HuH-7 (cell line): ENCODE measurements at places on chromosomes 4 and X.
A peak's percentile ranks its signal among the peaks of the same experiment; 100 is the strongest.

- DNase-seq, result no peak
Observed at GRCh38 chr4:19164334-19164733, 1087.4 kb upstream of the SLIT2 start.

DNA sequence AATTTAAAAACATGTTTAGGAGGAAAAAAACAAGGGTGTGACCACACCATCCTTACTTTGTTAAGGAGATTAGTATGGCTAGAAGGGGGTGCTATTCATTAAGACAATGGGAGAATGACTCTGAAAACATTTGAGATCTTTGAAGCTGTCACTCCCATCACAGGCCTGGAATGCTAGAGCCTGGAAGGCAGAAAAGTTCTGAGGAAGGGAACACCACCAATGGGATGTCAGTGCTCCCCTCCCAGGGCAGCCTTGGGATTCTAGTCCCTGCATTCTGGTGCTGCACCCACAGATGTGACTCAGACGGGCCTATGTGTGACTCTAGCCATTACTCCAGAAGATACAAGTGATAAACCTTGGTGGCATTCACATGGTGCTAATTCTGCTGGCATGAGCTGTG is 162.2 kb upstream of the ANXA10 start:
- DNase-seq, result no peak

DNA sequence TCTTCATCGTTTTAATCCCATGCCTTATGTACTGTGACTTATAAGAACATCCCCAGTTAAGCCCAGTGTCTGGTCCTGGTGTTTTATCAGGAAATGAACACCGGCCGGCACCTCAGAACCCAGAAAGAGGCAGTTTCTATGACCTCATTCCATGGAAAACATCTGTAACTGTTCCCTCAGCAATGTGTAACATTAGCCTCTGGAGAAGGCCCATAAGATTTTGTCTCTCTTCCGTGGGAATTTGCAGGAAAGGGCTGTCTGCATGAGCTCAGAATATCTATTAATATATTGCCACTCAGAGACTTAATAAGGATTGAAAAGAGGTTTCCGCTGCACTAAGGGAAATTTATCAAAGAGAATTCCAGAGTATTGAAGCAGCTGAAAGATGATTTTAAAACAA is 3.1 kb upstream of the TCEANC start:
- no peak for DNase-seq

GRCh38 chr4:1325681-1326635 is 21.1 kb upstream of the UVSSA start:
- no peak for DNase-seq

- DNase-seq, result no peak
Observed at GRCh38 chrX:149032449-149032848, 472.7 kb downstream of the IDS start.

- no peak for DNase-seq
Observed at GRCh38 chrX:143661286-143661685, 25.4 kb upstream of the SLITRK4 start.

DNA sequence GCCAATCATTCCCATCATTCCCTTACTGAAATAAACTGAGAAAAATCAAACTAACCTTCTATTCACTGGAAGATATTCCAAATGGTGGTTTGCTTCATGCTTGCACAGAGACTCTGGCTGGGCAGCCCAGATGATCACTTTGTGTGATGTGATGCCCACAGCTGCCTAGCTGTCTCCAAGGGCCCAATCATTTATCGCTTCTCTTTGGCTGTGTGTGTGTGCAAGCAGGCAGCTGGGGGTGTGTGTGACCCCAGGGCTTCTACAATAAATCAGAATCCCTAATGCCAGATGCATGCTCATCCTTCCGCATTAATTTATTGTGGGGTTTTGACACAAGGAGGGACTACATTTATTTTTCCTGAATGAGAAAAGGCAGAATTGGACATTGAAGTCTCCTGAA is 140.1 kb upstream of the NDP start:
- no peak for DNase-seq

GRCh38 chrX:108736509-108737479 is at the start of gene IRS4:
IRS4 (minus strand) TSS chrX:108736563.
- DNase-seq, result peak; percentile 46

DNA sequence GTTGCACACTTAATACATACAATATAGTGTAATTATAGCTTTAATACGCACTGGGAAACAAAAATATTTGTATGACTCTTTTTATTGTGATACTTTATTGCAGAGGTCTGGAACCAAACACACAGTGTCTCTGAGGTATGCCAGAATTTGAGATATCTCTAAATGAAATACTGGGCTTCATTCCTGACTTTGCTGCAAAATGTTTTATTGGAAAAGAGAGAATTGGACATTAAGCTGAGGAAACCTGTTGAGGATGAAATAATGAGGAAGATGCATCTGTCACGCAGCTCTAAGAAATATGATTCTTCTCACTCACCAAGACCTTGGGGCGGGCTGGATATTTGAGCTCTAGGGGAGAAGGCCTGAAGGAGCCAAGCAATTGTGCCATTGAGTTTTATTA is 242.1 kb downstream of the CPE start:
- DNase-seq, result no peak

- no peak for DNase-seq
Observed at GRCh38 chr4:93834249-93835066, 5.9 kb downstream of the ATOH1 start.

- no peak for DNase-seq
Observed at GRCh38 chrX:109855501-109855900, 122.4 kb upstream of the ACSL4 start.

GRCh38 chr4:171266671-171267070 is 546.5 kb upstream of the GALNTL6 start:
- no peak for DNase-seq

DNA sequence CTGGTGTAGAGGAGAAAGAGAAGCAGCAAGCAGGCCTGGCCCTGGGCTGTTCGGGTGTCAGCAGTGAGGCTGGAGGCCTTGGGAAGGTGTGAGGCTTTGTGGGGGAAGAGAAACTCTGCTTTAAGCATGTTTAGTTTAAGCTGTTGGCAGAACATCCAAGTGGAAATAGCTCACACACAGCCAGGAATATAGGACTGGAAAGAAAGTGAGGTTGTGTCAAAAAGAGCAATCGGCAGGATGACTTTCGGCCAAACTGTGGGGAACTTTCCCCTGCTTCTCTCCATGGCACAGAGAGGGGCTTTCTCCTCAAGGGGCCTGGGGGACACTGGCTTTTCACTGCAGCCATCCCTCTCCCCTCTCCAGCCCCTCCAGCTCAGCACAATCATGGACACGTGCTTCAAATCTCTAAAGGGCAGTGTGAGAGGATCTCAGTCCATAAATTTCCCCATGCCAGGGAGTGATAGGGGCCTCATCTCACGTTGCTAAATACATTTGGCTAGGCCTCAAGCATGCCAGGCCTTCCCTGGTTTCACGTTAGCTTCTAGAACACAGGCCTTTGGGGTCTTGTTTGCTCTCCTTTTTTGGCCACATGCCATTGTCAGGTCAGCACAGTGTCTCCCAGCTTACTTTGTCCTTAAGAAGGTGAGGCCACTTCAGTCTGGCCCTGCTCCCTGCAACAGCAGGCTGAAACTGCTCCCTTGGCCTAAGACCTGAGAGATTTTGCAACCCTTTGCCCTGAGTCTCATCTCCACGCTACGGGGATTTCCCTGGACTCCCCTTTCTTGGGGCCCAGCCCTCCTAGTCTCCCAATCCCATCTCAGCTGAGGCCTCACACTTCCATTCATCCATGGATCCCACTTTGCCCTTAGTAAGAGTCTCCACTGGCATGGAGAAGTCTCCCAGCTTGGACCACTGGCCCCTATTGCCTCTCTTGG is 8.3 kb upstream of the CITED1 start:
- no peak for DNase-seq

DNA sequence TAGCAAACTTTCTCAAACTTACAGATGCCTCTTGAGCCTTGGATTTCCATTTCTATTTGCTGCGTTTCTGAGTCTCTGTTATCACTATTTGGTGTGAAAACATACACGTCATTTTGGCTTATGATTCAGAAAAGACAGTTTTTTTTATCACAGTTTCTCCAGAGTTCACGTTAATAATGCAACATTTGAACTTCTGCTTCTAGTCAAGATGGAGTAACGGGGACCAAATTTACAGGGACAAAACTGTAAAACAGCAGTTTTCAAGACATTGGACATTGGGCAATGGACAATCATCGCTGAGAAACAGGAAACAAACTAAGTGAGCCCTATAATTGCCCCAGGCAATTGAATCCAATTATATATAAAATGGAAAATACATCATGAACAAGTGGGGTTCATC is 36.2 kb upstream of the TASL start:
- no peak for DNase-seq
